Muscle of back (tissue), 13 donors: ENCODE measurements at places on chromosomes 7 and 10. TPM values are rescaled to one million over a fixed set of nuclear protein-coding genes. Genes with fewer than 3 reads are reported as not detected.

GRCh38 chr10:49441488-49442476 is 45.9 kb upstream of the DRGX start:
- DNase-seq = no peak

DNA sequence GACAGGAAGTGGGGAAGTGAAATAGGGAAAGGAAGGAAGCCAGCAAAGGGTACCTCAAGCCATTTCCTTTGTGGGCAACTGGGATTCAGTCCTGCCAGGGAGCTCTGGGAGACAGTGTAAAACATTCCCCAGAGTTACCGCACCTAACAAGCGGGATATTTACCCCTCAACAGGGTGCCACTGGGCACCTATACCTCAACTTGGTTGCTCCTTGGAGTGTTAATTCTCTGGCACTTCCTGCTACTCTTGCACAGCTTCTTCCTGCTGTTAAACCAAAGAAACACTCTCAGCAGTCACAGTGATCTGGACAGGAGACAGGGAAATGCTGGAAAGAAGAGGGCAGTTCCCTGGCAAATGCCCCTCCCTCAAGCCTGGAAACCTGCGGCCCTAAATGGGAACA is 151.3 kb downstream of the REEP3 start:
- no peak for DNase-seq

- DNase-seq = no peak
These were observed 62.8 kb upstream of the ADGRA1 start for GRCh38 chr10:133024704-133025557.

- no peak for DNase-seq
These were observed 295.9 kb downstream of the CSTF2T start for GRCh38 chr10:51403521-51403920.

DNA sequence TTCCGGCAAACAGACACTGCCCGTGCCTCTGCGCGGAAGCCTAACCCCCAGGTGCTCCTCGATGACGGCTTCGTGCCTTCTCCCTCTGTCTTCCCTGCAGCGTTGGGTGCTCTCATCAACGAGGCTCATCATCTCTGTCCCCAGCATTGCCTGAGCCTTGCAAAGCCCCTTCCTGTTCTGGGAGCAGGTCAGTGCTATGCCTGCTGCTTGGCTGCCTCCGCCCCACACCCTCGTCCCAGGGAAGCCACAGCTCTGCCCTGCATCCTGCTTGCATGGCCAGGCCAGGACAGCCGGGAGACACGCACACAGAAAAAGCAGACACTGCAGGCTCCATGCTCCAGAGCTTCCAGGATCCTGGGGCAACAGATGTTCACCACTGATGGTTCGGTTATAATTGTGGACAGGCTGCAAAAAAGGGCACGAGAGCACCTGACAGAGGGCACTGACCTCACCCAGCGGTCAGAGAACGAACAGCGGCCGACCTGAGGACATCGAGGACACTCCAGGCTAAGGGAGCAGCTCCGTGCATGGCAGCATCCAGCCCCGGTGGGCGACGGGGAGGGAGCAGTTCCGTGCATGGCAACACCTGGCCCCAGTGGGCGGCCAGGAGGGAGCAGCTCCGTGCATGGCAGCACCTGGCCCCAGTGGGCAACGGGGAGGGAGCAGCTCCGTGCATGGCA is 265.5 kb downstream of the PTPRN2 start:
- DNase-seq = no peak

DNA sequence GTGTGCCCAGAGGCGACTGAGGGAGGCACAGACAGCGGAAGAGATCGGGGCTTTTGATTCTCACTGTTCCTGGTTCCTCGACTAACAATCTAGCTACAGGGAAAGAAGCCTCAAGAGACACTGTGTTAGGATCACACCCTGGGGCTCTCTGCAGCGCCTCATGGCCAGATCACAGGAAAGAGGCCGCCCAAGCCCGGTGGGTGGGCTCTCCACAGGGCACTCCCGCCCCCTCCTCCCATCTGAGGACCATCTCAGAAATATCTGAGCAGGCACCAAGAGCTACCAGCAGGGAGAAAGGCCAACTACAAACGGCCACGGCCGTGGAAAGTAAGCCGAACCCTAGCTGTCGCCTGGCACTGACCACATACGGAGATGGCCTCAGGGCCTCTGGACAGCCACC is 224.2 kb downstream of the MLLT10 start:
- DNase-seq = no peak

DNA sequence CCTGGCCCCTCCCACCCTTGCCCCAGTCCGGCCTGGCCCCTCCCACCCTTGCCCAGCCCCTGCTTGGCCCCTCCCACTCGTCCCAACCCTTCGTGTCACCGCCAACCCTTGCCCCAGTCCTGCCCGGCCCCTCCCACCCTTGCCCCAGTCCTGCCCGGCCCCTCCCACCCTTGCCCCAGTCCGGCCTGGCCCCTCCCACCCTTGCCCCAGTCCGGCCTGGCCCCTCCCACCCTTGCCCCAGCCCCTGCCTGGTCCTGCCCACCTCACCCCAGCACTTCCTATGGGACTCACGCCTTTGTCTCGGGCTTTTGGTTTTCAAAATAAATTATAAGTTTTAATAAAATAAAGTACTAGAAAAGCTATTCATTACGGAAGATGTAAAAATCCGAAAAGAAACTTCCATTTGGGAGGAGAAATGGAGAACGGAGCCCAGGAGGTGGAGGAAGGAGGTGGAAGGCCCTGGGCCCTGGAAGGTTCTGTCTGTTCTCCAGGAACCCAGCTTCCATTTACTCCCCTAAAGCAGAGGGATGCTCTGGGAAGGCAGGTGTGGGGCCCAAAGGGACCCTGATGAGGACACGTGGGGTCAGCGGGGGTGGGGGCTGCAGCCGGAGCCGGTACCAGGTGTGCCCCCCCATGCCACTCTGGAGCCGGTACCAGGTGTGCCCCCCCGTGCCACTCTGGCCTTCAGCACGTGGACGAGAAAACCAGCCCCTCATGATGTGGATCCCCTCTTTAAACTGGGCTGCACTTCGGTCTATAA is 52.2 kb downstream of the PWWP2B start:
- DNase-seq = no peak

DNA sequence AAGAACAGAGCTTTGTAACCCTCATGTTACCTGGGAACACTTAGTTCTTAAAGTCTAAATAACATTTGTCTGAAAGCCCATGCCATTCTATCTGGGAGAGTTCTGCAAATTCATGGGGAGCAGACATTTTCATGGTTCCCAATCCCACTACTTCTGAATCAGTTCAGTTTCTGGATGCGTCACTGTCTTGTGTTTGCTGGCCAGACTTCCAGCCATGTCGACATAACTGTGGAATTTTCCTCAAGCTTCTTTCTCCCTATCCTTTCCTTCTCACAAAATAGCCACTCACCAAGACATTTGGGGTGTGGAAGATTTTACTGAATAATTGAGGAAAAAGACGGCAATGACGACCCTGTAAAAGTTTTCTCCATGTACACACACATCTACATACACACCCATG is 272.5 kb downstream of the NEBL start:
- DNase-seq = peak; percentile 51

GRCh38 chr7:1427064-1427657 is 32.1 kb downstream of the MICALL2 start:
- no peak for DNase-seq

- DNase-seq = no peak
These were observed 11.8 kb downstream of the MAFK start for GRCh38 chr7:1542329-1542728.

DNA sequence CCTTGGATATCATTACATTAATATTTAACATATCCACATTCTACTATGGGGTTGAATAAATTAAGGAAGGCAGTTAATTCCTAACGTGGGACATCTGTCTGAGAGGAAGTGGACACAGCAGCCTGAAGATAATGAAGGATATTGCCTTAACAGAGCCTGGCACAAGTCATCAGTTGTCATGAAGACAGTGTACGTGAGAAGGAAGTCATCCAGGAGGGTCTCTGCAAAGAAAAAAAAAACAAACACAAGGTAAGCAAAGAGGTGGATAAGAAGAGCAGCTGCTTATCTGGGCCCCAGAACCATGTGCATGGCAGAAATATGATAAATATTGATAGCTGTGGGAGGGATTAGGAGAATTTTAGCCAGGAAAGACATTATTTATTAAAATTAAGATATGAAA is 190.0 kb downstream of the RAPGEF5 start:
- no peak for DNase-seq

DNA sequence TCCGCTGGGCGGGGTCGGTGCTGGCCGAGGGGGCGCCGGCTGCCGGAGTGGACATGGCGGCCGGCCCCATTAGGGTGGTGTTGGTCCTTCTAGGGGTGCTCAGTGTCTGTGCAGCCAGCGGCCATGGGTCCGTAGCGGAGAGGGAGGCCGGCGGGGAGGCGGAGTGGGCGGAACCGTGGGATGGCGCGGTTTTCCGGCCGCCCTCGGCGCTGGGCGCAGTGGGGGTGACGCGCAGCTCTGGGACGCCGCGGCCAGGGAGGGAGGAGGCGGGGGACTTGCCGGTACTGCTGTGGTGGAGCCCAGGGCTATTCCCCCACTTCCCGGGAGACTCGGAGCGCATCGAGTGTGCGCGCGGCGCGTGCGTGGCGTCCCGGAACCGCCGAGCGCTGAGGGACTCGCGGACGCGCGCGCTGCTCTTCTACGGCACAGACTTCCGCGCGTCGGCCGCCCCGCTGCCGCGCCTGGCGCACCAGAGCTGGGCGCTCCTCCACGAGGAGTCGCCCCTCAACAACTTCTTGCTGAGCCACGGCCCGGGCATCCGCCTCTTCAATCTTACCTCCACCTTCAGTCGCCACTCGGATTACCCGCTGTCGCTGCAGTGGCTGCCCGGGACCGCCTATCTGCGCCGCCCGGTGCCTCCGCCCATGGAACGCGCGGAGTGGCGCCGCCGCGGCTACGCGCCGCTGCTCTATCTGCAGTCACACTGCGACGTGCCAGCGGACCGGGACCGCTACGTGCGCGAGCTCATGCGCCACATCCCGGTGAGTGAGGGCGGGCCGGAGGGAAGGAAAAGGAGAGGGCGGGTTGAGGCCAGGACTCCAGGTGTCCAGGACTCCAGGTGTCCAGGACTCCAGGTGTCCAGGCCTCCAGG is 9.3 kb upstream of the CHCHD1 start:
- peak; percentile 86 for DNase-seq

- no peak for DNase-seq
These were observed 229.9 kb upstream of the MKLN1 start for GRCh38 chr7:131097662-131098376.

- no peak for DNase-seq
These were observed 29.0 kb upstream of the GSDME start for GRCh38 chr7:24786306-24786705.

DNA sequence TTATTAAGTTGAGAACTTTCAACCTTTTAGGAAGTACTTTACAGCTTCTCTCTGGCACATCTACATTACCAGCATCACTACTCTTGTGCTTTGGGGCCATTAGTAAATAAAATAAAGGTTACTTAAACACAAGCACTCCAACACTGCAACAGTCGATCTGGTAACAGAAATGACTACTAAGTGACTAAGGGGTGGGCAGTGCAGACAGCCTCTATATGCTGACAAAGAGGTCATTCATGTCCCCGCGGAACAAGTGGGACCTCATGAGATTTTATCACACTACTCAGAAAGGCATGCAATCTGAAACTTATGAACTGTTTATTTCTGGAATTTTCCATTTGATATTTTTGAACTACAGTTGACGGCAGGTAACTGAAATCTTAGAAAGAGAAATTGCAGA is 111.3 kb upstream of the DNAJB12 start:
- no peak for DNase-seq

GRCh38 chr7:50153148-50153547 is 60.1 kb upstream of the ZPBP start:
- DNase-seq = no peak

- no peak for DNase-seq
These were observed 3.5 kb downstream of the FZD9 start for GRCh38 chr7:73437091-73437490.

DNA sequence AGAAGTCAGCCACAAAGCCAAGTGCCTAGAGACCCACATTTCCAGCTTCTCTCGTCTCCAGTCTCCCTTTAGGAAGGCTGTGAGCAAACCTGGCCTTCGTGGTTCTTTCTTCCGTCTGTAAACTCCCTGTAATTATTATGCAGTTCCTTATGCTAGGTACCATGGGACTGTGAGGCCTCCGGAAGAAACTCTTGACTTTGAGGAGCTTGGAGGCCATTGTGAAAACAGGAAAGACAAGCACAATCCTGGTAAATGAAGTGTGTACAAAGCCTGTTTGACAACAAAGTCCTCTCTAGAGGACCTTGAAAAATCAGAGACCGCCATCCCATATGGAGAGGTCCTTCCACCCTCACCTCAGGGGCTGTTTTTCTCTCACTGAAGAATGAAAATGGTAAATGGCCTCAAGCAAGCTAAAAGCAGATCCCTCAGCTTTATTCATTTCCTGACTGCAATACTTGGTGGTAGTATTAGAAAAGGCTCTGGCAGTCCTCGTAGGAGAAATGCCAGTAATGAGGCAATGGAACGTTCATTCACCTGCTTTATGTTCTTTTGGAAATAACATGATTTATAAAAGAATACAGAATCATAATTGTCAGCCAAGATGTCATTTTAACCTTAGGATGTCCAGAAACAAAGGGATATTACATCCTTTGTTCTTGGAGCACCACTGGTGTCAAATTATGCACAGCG is 926.4 kb downstream of the LRMDA start:
- DNase-seq = peak; percentile 63

DNA sequence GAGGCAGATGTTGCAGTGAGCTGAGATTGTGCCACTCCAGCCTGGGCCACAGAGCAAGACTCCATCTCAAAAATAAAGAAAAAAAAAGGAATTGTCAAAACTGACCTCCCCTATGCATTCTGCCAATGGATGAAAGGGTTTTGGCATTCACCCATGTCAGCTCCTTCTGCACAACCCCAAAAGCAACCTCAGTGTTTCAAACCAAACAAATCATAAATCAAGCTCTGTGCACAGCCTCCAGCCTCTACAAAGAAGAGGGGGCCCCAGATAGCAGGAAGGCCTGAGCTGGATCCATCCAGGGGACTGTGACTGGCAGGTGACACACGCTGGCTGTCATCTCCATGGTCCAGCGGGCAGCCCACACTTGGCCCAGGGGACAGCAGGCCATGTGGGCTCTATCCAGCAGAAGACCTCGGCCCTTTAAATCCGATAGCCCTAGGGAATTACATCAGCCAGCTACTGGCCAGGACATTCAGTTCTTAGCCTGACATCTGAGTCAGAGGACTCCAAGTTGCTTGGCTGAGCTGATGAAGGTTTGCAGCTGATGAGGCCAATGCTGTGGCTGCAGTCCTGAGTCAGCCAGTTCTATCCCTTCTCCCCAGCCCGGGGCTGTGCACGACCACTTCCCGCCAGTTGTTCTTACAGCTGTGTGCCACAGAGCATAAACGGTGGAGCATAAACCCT is 52.0 kb upstream of the FIGNL1 start:
- DNase-seq = peak; percentile 79

DNA sequence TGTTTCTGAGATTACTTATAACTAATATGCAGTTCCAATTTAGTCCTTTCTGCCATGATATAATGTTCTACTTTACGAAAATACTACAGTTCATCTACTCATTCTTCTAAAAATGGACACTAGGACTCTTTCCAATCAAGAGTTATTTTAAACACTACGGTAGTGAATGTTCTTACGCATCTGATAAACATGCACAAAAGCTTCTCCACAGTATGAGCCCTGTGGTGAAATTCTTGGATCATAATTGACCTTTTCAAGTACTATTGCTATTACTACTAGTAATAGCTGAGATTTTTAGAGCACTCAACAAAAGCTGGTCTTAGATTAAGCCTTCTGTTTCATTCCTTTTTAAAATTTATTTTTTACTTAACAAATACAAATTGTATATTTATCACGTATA is 106.4 kb downstream of the CH25H start:
- no peak for DNase-seq

- peak; percentile 31 for DNase-seq
These were observed 67.7 kb downstream of the ELAPOR2 start for GRCh38 chr7:86991771-86992191.

NUDT1 gene
- 22.4 TPM for polyA plus RNA-seq

ERVW-1 gene
- polyA plus RNA-seq = 0.45 TPM

CALML3 gene
- 0.11 TPM for polyA plus RNA-seq

OR2A12 gene
- not detected for polyA plus RNA-seq

SH2D4B gene
- polyA plus RNA-seq = 0.10 TPM
